ENCODE measurements at places on chromosomes 5 and 9.

DNA sequence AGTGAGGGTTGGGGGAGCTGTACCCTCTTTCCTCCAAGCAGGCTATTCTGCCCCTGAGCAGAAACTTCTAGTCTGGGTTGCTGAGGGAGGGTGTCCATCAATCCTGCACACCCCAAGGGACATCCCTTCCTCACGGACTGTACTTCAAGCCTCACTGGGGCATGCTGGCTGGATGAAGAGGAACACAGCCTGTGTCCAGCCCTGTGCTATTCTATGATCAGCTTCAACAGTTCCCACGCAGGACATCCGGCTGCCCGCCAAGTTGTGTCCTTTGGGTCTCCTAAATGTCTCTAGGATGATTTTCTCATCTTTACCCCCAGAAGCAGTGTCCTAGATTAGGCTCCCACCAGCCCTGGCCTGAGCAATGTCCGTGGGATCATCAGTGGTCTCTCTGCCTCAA lies 68.1 kb downstream of the CRB2 start:
- DNase-seq: no peak

DNA sequence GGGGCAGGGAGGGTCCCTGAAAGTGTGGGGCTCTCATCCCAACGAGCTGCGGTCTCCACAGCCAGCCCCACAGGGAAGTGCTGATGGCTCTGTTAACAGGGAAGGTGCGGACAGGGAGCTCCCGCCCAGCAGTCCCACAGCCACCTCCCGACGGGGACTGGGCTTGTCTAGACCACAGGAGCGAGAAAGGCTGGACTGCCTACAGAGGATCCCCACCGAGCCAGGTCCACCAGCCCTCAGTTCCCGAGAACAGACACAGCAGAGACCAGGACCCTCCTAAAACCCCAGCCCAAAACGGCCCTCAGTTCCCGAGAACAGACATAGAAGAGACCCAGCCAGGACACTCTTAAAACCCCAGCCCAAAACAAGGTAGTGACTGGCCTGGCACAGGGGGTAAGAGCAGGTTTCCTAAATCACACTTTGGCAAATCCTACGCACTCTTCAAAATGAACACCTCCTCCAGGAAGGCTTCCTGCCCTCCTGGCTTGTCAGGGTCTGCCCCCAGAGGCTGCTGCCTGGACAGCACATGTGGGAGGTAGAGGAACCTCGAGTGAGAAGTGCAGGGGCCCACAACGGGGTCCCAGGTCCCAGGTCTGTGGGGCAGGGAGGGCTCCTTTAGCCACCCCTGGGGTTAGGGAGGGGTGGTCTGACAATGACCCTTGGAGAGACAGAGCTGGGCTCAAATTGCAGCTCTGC lies 86.1 kb upstream of the SARDH start:
- DNase-seq: no peak

GRCh38 chr9:132694144-132694543 lies 23.9 kb downstream of the GTF3C4 start:
- no peak for DNase-seq

- peak; percentile 83 for DNase-seq
Observed at GRCh38 chr5:110377361-110377760, 349.1 kb downstream of the TMEM232 start.

DNA sequence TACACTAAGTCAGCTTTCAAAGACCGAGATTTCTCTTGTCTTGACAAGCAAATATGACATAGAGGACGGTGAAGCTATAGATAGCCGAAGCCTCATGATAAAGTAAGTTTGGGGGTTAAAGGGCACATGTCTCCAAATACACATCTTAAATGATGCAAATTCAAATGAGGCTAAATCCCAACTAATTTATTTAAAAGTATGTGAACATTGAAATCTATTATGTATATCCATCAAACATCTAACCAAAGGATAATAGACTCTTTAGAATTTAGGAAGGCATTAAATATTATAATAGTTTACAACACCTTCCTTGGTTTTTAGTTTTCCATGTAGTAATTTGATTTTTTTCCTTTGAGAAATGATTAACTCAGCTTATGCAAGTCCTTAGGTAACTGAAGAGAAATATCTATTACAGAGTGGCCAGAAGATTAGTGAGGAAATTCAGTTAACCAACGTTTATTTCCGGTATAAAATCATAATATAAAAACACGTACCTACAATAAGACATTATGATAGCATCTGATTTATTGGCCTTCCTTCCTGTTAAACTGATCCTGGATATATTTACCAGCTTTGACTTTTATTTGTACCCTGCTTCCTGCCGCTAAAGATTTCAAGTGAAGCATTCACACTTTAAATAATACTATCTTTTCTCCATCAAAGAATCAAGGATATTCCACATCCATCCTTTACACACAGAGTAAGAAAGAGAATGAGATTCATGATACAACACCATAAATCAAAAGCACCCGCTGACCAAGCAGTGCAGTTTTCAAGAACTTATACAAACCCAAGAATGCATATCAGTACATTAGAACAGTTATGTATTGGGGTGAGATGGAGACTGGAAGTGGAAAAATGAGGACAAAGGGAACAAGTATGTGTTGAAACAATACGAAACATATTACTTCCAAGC lies 31.9 kb upstream of the F2R start:
- DNase-seq: no peak

GRCh38 chr5:179292202-179292601 lies 53.1 kb downstream of the ADAMTS2 start:
- no peak for DNase-seq

GRCh38 chr5:72558383-72558782 lies 51.2 kb upstream of the ZNF366 start:
- DNase-seq: no peak
